ENCODE measurements at places on chromosomes 3 and 15. TPM values are rescaled to one million over a fixed set of nuclear protein-coding genes. Genes with fewer than 3 reads are reported as not detected.
A peak's percentile ranks its signal among the peaks of the same experiment; 100 is the strongest.

ST8SIA2 gene
- not detected for total RNA-seq

POLQ gene
- total RNA-seq: 14.3 TPM

GRCh38 chr3:16665282-16665741 is 60.1 kb upstream of the DAZL start:
- peak; percentile 87 for DNase-seq

DNA sequence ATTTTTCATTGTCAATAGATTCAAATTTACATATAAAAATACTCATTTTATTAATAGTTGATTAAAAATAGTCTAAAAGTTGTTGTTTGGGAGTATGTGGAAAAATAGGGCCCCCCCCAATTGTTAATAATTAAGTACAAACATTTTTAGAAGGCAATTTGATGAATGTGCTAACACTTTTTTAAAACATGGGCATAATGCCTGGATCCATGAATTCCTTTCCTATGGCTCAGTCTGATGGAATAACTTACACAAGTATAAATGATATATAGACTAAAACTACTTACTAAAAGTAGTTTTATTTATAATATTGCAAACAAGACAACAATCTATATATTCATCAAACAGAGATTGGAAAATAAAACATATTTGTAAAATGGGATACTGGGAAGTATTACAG is 247.2 kb upstream of the LRRN1 start:
- DNase-seq: no peak

- no peak for DNase-seq
Observed at GRCh38 chr3:104279617-104280016, 1087.1 kb upstream of the ALCAM start.

MUC4 gene
- 84.4 TPM for total RNA-seq

GRCh38 chr15:68224108-68224507 is 5.4 kb downstream of the CLN6 start:
- no peak for DNase-seq

AGBL1 gene
- total RNA-seq: not detected

DNA sequence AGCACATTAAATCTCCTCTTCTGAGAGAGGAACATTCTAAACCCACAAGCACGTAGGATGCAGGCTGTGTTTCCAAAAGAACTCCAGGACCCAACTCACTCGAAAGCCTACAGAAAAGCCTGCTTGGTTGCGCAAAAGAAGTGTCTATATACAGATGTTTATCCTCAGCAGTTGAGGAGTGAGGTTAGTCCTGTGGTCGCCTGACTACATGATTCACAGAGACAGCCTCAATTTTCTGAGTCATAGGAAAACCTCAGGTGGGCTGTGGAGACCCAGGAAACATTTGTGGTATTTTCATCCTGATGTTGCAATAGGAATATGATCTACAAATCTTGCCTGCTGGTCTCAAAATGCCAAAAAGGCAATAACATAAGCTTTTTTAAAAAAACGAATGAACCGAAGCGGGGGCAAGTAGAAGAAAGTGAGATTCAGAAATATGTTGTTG is 183.8 kb upstream of the THRB start:
- DNase-seq: peak; percentile 51

- no peak for DNase-seq
Observed at GRCh38 chr3:170154084-170154483, 27.4 kb downstream of the PHC3 start.

CLDN16 gene
- 0.20 TPM for total RNA-seq

- no peak for DNase-seq
Observed at GRCh38 chr3:9155028-9155427, 94.4 kb downstream of the SRGAP3 start.

GRCh38 chr3:72347819-72348319 is 500.4 kb downstream of the SHQ1 start:
- peak; percentile 75 for DNase-seq

DNA sequence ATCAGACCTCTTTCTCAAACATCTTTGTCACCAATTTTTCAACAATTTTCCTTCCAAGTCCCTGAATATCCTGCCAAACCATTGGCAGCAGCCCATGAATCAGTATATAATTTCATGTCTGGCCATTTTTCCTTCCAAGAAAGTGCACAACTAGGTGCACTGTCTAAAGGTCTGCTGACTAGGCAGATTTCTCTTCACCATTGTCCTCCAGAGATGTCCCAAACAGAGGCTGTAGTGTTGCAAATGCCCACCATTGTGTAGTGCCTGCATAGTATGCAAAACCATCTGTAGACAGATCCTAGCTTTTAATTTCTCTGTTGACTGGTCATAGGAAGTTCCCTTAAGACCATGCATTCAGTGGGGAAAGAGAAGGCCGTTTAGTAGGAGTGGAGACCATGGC is 25.0 kb upstream of the GOLGA6L2 start:
- no peak for DNase-seq

DNA sequence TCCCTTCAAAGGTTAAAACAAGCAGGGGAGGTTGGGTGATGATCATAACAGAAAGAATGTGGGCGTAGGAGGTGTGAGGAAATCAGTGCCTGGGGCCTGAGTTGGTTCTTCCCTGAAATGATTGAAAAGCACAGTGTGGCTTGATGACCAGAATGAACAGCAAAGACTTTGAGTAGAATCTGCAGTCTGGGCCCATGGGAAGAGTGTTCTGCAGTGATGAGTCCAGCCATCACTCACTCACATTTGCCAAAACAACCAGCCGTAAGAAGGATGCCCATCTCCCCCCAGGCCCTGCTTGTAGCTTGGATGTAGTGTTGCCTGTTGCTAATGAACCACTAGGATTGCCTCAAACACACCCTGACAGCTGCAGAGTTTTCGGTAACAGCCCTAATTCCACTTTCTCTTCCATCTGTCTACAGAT is 67.9 kb downstream of the VGLL3 start:
- peak; percentile 51 for DNase-seq

TEX55 gene
- not detected for total RNA-seq

DNA sequence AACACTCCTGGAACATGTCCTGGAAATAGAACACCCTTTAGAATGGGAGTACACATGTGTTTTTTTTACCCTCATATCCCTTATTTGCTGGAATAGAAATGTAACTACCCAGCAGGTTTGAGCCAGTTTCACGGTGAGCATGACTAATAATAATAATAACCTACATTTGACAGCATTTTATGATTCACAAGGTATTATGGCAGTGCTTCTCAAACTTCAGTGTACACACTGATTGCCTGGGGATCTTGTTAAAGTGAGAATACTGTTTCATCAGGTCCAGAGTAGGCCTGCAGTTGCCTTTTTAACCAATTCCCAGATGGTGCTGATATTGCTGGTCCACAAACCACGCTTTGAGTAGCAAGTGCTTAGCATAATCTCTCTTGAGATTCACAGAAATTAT is 63.9 kb downstream of the NFKBIZ start:
- no peak for DNase-seq

GRCh38 chr15:38389924-38390542 is 63.9 kb upstream of the FAM98B start:
- no peak for DNase-seq

DNA sequence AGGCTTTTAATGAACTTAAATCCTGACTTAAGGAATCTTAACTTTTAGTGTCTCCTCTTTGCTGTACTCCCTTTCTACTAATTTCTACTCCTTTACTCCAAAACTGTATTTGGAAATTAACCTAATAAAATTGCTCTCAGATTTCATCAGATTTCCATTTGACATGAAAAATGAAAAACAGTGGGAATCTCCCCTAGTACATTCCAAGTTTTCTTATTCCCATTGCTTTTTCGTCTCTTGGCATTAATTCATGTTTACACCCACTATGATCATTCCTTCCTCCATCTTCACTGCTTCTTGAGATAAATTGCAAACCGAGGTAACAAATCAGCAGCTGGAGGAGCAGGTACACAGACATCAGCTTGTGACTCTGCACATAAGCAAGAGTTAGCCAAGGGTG is 208.7 kb downstream of the VGLL3 start:
- DNase-seq: no peak

PLA2G4D gene
- 1.4 TPM for total RNA-seq

DNA sequence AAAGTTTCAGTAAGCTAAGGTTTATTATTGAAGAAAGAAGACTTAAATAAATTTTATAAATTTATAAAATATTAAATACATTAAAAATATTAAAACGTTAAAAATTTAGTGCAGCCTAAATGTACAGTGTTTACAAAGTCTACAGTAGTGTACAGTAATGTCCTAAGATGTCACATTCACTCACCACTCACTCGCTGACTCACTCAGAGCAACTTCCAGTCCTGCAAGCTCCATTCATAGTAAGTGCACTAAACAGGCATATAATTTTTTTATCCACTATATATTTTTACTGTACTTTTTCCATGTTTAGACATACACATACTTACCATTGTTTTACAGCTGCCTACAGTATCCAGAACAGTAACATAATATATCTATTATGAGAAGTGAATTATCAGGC is 51.5 kb downstream of the TJP1 start:
- DNase-seq: no peak

- no peak for DNase-seq
Observed at GRCh38 chr3:165144271-165144670, 51.9 kb downstream of the SLITRK3 start.

DNA sequence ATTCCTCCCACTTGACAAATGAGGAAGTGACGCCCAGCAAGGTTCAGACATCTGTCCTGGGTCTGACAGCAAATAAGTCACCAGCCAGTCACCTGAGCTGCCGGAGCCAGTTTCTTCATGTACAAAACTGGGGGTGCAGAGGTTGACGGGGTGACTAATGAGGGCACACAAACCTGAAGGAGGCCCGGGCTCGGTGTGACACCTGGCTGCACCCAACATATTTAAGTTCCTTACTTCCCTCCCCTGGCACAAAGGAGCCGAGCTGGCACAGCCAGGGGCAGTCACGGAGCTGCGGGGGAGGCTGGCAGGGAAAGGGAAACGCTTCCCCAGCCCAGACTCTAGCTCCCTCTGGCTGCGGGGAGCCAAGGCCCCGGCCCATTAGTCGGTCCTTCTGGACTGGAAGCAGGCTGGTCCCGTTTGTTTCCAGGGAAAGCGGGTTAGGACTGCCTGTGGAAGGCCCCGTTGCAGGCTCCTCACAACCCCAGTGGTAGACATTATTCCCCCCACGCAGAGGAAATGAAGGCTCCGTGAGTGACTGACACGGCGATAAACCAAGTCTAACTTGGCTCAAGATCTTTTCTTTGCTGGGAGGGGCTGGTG is 2.3 kb downstream of the FBXL22 start:
- peak; percentile 62 for DNase-seq

- DNase-seq: no peak
Observed at GRCh38 chr15:67080118-67080899, 14.9 kb downstream of the SMAD3 start.

PLA2G4F gene
- total RNA-seq: 1.2 TPM

DNA sequence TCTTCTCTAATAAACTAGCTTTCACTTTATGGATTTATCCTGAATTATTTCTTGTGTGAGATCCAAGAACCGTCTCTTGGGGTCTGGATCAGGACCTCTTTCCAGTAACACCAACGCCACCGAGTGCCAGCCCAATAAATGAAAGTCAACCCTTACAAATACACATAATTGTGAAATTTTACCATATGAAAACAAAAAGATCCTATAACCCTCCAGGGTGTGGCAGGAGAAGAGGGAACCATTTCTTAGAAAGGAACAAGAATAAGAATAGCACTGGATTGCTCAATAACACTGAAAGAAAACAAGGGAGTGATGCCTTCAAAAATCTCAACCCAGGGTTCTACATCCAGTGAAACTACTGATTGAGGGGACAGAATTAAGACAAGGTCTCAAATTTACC is 51.6 kb upstream of the ACKR4 start:
- no peak for DNase-seq

All from PC-9 (cell line).